Stimulated activated CD4-positive, alpha-beta T cell treated with anti-CD3 and anti-CD28 coated beads, Interleukin-4, amount 100 ng/mL, for 1 hour (primary cell): ENCODE measurements at places on chromosomes 16 and 17.

DNA sequence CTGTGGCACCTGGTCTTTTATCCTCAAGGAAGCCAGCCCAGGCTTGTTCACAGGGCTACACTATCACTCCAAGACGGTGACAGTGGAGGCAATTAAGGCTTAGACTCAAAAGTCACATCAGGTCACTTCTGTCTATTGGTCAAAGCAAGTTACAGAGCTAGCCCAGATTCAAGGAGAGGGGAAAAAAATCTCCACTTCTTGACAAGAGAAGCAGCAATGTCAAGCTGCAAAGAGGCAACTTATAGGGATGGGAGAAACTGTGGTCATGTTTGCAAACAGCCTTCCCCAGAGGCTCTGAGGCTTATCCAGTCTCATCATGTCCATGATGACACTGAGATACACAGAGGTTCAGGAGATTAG is 31.6 kb downstream of the SERPINF1 start:
- no peak for DNase-seq

- DNase-seq = no peak
Observed at GRCh38 chr16:74936902-74937560, 47.9 kb downstream of the WDR59 start.

DNA sequence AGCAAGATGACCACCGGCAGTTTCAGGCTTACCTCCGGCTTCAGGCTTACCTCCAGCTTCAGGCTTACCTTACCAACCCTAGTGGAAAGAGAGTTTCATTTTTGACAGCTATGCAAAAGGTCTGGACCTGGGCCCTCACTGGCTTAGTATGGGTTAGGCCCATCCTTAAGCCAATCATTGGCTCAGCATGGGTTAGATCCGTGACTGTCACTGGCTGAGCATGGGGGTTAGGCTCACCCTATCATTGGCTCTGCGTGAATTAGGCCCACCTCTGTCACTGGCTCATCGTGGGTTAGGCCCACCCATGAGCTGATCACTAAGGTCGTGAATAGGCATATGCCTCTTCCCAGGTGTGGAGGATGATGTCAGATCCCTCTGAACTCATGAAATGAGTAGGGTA is 8.1 kb downstream of the NDE1 start:
- DNase-seq = no peak

GRCh38 chr16:10356870-10357842 is 28.7 kb upstream of the ATF7IP2 start:
- DNase-seq = no peak

DNA sequence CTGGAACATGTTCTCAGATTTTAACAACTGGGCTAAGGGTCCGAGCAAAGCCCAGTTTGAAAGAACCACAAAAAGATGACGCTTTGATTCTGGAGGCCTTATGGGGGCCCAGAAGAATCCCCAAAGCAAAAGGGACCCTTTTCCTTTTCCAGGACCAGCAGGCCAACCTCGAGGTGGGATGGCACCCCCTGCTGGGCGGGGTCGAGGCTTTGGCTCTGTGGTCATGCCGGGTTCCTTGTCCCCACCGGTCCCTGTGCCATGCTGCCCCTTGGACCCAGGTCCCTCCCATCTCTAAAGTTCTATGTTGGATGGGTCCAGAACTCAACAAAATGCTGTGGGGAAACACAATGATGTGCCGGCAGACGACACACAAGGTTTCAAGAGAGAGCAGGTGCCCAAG is 30.9 kb downstream of the TMEM204 start:
- no peak for DNase-seq

- no peak for DNase-seq
Observed at GRCh38 chr16:47359478-47359877, 101.4 kb downstream of the ITFG1 start.

GRCh38 chr16:49986351-49987124 is 38.5 kb upstream of the CNEP1R1 start:
- no peak for DNase-seq

DNA sequence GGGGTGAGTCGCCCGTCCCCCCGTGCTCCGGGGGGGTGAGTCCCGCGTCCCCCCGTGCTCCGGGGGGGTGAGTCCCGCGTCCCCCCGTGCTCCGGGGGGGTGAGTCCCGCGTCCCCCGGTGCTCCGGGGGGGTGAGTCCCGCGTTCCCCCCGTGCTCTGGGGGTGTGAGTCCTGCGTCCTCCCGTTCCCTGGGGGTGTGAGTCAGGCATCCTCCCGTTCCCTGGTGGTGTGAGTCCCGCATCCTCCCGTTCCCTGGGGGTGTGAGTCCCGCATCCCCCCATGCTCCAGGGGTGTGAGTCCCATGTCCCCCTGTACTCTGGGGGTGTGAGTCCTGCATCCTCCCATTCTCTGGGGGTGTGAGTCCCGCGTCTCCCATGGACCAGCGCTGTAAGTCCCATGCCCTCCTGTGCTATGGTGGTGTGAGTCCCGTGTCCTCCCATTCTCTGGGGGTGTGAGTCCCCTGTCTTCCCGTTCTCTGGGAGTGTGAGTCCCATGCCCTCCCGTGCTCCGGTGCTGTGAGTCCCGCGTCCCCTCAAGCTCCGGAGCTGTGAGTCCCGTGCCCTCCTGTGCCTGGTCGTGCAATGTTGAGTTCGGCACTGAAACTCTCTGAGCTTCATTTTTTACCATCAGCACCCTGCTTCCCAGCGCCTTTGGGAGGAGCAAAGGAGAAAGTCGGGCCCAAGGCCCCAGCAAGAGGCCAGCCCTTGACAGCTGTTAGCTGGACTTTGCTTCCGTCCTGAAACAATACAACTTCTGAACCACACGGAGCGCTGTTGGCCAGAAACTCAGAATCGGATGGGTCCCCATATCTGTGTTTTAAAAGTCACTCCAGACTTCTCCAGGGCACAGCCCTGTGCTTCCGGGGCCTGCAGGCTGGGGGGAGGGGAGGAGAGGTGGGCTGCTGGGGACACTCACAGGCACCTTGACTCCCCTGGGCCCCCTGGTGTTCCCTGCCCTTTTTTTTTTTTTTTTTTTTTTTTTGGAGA is 11.5 kb upstream of the ZC3H18 start:
- no peak for DNase-seq

DNA sequence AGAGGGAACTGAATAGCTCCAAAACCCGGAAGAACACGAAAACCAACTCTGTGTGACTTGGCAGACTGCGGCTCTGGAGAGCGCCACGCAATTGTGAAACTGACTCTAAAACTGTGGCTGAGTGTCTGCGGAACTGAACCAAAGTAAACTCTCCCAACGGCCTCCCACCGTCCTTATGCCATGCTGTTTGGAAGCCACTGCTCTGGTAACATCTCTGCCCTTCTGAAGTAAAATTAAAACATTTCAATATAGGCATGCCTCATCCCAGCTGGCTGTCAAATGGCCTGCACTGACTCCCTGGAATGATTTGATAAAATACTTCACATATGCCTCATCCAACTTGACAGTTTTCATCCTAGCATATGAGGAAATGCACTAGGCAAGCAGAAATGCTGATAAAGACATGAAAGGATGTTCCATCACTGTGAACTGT is 70.2 kb downstream of the PARN start:
- DNase-seq = no peak

DNA sequence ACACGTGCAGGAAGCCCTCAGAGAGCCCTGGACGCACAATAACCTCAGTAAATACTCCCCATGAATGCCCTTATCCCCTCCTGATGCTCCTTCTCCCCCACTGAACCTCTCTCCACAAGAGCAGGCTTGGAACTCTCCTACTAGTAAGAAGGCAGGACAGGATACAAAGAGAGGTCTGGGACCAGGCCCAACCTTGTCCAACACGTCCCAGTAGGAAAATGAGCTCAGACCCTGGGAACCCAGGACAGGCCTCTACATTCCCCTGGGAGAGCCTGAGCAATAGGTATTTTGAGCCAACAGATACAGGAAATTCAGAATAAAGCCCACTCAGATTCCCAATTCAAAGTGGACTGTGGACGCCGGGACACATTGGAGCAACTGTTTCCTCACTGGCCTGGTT is 19.2 kb downstream of the ZNF423 start:
- DNase-seq = no peak

GRCh38 chr17:16918443-16918842 is 53.5 kb downstream of the TNFRSF13B start:
- DNase-seq = no peak

GRCh38 chr17:9473711-9474110 is 101.9 kb downstream of the STX8 start:
- no peak for DNase-seq

DNA sequence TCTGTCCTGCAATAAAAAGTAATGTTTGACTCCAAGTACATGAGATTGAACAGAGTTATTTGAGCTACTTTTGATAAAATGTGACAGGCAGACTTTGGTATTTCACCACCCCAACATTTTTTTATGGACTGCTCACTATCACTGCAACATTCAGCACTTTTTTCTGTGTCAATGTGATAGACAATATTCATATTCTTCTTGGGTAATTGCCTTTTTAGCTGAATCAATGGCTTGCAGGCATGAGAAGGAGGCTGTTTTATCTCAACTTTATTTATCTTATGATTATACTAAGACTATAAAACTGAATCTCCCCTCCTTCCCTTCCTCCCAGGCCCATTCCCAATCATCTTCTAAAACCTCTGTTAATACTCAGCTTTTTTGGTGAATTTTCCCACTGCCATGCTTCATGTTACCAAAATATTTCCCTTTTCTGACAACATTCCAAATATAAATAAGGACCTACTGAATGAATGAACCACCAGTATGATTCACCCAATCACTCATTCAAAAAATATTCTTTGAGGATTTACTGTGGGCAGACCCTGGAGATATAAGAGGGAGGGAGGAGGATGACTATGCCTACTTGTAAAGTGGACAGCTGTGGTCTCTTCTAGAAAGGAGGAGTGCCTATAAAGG is 67.6 kb downstream of the CDH13 start:
- DNase-seq = no peak

- DNase-seq = no peak
Observed at GRCh38 chr17:31997005-31997404, 10.2 kb upstream of the LRRC37B start.

DNA sequence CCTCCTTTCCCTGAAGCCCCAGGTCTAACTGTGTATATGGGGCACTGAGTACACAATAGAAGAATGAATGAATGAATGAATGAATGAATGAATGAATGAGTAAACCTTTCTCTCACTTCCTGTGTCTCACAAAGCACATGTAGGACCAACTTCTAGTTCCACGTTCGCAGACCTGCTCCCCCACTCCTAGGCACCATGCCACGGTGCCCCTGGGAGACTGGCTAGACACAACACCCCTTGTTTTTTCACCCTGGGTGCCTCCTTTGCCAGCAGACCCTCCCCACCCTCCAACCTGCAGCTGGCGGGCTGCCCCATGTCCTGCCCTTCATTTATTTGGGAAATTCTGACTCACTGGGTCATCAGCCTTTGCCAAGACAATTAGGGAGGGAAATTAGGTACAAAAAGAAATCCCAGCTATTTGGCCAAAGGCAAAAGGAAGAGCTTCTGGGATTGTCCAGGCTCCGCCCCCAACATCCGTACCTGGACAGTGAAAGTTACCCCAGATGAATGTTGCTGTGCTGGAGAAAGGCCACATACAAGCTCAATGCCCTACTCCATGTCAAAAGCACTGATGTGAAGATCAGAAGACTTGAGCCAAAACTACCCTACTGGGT is 7.7 kb downstream of the CES1 start:
- DNase-seq = no peak

DNA sequence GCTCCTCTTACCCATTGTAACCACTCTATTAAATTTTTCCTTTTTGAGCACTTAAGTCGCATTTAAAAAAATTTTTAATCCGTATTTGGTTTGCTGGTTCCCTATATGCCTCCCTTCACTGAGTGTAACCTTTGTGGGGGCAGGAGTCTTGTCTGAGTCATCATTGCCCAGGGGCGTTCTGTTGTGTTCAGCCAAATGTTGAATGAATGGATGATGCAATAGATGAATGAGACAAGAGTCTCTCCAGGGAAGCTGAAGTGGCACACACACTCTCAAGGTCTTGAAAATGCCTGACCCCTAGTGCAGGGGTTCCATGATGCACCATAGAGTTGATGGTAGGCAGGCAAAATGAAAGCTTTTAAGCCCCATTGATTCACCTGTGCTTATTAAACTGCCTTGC is 123.0 kb upstream of the RBFOX1 start:
- DNase-seq = no peak

- DNase-seq = peak; percentile 20
Observed at GRCh38 chr16:19167710-19168370, at the start of gene SYT17. TSS of gene SYT17 (plus strand) at chr16:19168240. CDS start at chr16:19168647, 407 bp downstream.

GRCh38 chr17:78723001-78723796 is 58.9 kb downstream of the CYTH1 start:
- no peak for DNase-seq

GRCh38 chr17:48131216-48131824 is 23.8 kb downstream of the SNX11 start:
- DNase-seq = peak; percentile 19

DNA sequence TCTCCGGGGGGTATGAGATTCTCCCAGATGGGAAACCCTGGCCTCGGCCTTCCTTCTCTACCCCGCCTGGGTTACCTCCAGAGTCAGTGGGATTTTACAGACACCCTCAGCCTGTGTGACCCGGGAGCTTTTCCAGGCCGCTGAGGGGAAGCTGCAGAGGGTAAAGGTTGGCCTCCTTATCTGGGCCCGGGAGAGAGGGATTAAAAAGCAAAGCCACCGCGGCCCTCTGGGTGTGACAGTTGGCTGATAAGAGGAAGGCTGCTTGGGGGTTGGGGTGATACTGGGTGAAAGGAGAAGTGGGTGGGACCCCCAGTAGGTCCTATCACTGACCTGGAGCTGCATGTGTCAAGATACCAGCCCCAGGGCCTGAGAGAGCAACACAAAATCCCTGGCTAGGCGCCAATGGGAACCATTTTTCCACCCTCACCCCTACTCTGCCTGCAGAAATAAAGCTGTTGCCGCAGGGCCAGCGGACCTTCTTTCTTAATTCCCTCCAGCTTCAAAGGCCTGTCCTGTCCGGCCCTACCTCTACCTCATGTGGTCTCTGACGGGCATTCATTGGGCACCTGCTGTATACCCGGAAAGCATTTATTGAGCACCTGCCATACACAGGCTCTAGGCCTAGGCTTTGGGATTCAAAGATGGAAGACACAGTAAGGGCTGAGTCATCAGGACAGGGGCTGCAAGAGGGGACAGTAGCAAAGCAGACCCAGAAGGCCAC is 77.6 kb upstream of the GSE1 start:
- DNase-seq = no peak

DNA sequence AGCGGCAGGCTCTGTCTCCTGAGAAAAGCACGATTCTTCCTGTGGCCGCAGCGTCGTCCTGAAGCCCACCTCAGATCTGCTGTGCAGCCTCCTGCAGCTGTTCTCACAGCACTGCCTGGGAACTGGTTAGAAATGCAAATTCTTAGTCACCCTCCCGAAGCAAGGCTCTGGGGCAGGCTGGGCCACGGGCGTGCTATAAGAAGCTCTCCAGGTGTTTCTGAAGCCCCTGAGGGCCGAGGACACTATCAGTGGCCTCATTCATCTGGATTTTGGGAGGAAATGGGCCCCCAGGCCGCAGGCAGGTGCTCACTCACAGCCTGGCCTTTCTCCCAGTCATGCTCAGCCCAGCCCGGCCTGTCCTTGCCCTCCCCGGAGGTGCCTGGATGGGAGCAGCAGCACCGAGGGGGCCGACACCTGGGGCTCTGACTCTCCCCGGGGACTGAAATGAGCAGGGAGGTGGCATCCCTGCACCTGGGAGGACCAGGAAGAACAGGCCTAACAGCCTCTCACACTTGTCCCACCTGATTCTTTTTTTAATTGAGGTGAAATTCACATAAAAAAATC is 10.4 kb upstream of the NLRC3 start:
- DNase-seq = no peak
